NCI-H510A (cell line): ENCODE measurements at places on chromosomes 3 and 15.

DNA sequence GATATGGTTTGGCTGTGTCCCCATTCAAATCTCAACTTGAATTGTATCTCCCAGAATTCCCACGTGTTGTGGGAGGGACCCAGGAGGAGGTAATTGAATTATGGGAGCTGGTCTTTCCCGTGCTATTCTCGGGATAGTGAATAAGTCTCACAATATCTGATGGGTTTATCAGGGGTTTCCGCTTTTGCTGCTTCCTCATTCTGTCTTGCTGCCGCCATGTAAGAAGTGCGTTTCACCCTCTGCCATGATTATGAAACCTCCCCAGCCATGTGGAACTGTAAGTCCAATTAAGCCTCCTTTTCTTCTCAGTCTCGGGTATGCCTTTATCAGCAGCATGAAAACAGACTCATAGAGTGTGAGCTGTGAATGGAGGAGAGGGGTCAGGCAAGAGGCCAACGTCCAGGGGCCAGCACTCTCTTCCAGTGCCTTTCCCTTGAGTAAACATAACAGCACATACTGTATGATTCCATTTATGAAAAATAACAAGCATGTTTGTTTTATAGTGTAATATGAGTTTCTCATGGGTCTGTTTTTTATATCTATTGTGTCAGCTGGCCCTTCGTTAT is 16.3 kb upstream of the LCTL start:
- DNase-seq = no peak

- no peak for DNase-seq
Measured at GRCh38 chr3:12303993-12304392, 15.1 kb downstream of the PPARG start.

GRCh38 chr3:192068464-192069254 is 607.7 kb downstream of the PYDC2 start:
- DNase-seq = no peak

DNA sequence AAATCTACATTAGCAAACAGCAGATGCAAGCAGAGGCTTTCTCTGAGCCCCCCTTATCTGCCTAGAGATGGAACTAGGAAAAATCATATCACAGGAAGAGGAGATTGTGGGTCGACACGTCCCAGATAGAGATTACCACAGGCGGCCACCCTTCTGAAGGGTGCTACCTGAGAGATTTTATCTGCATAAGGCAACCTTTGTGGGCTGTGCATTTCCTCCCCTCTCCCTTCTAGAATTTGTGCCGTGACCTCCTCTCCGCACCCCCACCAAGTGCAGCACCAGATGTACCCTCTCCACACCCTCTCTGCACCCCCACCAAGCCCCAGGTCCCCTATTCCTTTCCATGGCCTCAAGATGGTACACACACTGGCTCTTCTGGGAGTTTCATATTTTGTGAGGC is 27.4 kb downstream of the METTL6 start:
- DNase-seq = no peak
